ENCODE measurements at places on chromosomes 7 and 10.

DNA sequence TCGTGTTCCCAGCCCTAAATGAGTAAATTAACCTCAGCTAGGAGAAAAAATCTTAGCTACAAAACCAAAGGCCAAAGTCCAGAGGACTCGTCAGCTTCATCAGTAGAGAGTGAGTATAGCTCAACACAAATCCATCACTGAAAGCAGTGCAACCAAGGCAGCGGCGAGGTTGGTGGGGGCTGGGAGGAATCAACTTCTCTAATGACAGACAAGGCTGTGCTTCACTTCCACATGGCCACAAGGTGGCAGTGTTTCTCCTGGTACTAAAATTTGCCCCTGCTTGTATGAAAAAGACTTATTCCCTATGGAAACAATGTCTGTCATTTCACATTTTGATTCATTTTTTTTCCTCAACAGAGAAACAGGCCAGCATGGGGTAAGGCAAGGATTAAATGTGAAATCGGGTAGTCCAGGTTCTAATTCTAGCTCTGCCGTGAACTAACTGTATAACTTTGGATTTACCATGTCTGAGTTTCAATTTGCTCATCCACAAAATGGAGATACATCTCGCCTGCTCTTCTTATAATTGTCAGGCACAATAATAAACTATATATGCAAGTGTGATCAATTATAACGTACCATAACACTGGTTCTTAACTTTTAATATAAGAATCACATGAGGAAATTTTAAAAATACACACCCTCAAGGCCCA is 39.3 kb downstream of the FAS start:
- peak; percentile 57 for DNase-seq

DNA sequence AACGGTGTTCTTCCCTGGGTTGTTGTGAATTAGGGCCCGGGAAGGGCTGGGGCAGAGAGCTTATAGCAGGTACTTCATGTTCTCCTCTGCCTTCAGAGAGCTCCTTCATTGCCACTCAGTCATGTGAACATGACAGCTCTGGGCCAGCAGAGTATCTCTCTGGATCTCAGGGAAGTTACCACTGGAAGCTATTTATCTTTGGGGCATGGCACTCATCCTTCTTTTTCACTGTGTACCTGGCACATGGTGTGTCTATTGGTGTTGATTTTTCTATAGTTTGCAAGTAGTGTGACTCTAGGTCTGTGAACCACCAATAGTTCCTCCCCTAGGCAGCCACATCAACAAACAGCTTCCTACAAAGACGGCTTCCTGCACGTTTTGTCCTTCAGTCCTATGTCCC is 156.6 kb downstream of the PKD1L1 start:
- no peak for DNase-seq

GRCh38 chr7:41156268-41156667 is 546.6 kb downstream of the INHBA start:
- no peak for DNase-seq

GRCh38 chr10:62554632-62555199 is 180.5 kb downstream of the ZNF365 start:
- DNase-seq: peak; percentile 0

GRCh38 chr7:621572-622285 is 102.1 kb upstream of the PDGFA start:
- DNase-seq: no peak
